ENCODE measurements at places on chromosomes 1 and 21. TPM values are rescaled to one million over a fixed set of nuclear protein-coding genes. Genes with fewer than 3 reads are reported as not detected.
A peak's percentile ranks its signal among the peaks of the same experiment; 100 is the strongest.

The RGS18 gene
- 0.18 TPM for total RNA-seq

The RIMKLA gene
- not detected for total RNA-seq

The TMEM125 gene
- total RNA-seq: under 0.01 TPM

The DNASE2B gene
- total RNA-seq: not detected

The GPR161 gene
- 11.1 TPM for total RNA-seq

The PLPP3 gene
- total RNA-seq: 46.4 TPM

The FNDC5 gene
- 1.7 TPM for total RNA-seq

The MPL gene
- not detected for total RNA-seq

The SLC35D1 gene
- total RNA-seq: 16.3 TPM

The RGS8 gene
- total RNA-seq: not detected

GRCh38 chr1:156781585-156782186 lies 14.4 kb downstream of the PRCC start:
- peaks cover 19% of the 10 kb centered on the region for H3K36me3 ChIP-seq
- H3K4me1 ChIP-seq: peaks cover 5% of the 10 kb centered on the region
- H3K27ac ChIP-seq: no peak overlapping the region

DNA sequence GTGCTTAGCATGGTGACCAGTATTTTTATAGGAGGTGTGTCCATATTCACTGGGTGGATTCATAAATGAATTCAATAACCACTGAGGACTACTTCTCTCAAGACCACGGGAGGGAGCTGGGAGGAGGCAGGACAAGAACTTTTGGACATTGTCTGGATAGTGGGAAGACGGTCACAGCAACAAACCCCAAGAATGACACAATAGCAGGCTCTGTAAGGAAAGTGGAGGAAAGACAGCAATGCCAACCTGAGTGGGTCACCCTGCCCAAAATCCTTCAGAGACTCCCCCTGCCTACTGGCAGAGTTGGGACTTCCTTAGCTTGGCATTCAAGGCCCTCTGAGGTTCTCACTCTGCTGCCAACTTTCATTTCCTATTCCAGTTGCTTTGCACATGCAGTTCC lies 42.0 kb downstream of the GLIS1 start:
- no peak overlapping the region for H3K4me3 ChIP-seq
- no peak for DNase-seq
- H3K36me3 ChIP-seq: no peaks in the 10 kb centered on the region
- H3K27ac ChIP-seq: no peak overlapping the region
- no peaks in the 10 kb centered on the region for H3K27me3 ChIP-seq

GRCh38 chr1:41842326-41842725 lies 76.4 kb downstream of the HIVEP3 start:
- peaks cover 9% of the 10 kb centered on the region for H3K4me1 ChIP-seq
- peaks cover 5% of the 10 kb centered on the region for H3K27me3 ChIP-seq
- no peak overlapping the region for H3K27ac ChIP-seq

DNA sequence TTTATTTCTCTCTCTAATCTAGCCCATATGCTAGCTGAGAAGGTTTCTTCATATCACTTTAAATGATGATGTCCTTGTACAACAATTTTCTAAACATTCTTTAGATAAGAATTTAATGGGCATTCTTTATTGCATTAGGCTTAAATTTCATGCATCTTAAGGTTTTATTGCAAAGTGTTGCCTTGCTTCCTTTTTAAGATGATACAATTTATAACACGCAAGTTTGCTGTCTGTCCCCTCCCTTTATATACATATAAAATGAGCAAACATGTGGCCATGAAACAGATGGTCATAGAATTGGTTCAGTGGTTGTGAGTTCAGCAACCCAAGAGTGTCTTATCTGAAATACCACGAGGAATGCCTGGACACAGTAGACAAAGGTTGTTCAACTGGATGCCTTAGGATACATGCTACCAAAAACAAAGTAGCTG lies 12.1 kb downstream of the NBPF3 start:
- H3K36me3 ChIP-seq: peaks cover 10% of the 10 kb centered on the region
- DNase-seq: peak; percentile 62
- H3K27ac ChIP-seq: peak overlapping the region; percentile 97

- no peaks in the 10 kb centered on the region for H3K27me3 ChIP-seq
- H3K36me3 ChIP-seq: no peaks in the 10 kb centered on the region
- H3K4me1 ChIP-seq: no peaks in the 10 kb centered on the region
Measured at GRCh38 chr1:83546874-83547273, 452.1 kb downstream of the TTLL7 start.

DNA sequence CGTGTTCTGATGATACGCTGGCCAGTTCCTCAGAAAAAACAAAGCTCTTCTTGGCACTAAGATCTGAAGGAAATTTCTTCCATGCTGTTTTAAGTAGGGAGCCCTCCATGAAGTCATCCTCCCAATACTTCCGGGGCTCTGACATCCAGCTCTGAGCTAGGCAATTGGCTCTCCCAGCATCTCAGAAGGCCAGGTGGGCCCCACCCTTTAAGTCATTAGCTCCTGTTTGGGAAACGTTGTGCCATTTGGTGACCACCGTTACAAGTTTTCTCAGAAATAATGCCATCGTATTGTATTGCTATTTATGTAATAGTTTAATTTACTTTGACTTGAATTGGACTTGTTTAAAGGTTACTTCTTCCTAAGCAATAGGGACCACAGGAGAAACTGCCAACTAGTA lies 130.3 kb upstream of the EDN2 start:
- no peaks in the 10 kb centered on the region for H3K27me3 ChIP-seq
- peaks cover 20% of the 10 kb centered on the region for H3K4me1 ChIP-seq
- no peak for DNase-seq
- H3K4me3 ChIP-seq: no peak overlapping the region

DNA sequence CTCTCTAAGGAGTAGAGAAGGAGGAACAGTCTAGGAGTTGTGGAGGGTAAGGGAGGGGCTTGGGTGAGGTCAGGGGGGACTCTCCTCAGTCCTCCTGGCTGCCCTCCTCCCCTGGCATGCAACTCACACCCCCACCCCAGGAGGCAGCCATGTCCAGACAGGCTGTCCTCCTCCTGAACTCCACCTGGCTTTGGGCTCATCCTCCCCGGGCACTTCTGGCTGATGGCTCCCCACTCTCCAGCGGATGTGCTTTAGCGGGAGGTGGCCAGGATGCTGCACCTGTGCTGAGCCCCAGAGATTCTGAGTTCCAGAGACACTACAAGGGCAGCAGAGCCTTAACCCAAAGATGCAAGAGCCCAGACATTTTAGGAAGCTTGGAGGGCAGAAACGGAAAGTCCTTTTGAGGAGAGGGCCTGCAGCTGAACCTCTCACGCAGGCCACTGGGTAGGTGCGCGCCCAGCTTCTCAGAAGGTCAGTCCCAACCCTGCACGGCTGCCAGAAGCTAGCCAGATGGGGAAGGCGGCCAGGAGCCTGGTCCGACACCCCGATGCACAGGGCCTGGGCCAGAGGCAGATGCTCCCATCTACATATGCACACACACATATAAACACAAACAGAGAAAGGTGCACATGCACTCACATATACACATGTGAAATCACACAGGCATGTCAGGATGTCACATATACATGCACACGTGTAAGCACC lies 83.4 kb downstream of the PDE9A start:
- peaks cover 7% of the 10 kb centered on the region for H3K4me1 ChIP-seq
- no peak overlapping the region for H3K4me3 ChIP-seq
- no peak overlapping the region for H3K27ac ChIP-seq
- H3K27me3 ChIP-seq: no peaks in the 10 kb centered on the region
- DNase-seq: no peak

- no peak overlapping the region for H3K4me3 ChIP-seq
- no peaks in the 10 kb centered on the region for H3K4me1 ChIP-seq
- DNase-seq: no peak
- H3K27me3 ChIP-seq: no peaks in the 10 kb centered on the region
Measured at GRCh38 chr21:45736042-45736689, 92.6 kb downstream of the PCBP3 start.

GRCh38 chr1:169906938-169907337 lies 13.2 kb upstream of the SCYL3 start:
- H3K27me3 ChIP-seq: no peaks in the 10 kb centered on the region
- DNase-seq: no peak
- H3K36me3 ChIP-seq: no peaks in the 10 kb centered on the region
- H3K4me1 ChIP-seq: no peaks in the 10 kb centered on the region
- no peak overlapping the region for H3K4me3 ChIP-seq

- no peaks in the 10 kb centered on the region for H3K36me3 ChIP-seq
- no peak overlapping the region for H3K27ac ChIP-seq
Measured at GRCh38 chr1:154791292-154792166, 78.6 kb downstream of the KCNN3 start.

GRCh38 chr1:75980972-75981897 lies 49.0 kb upstream of the ASB17 start:
- no peak overlapping the region for H3K4me3 ChIP-seq
- no peaks in the 10 kb centered on the region for H3K36me3 ChIP-seq
- no peak overlapping the region for H3K27ac ChIP-seq
- no peaks in the 10 kb centered on the region for H3K27me3 ChIP-seq

GRCh38 chr21:28725396-28725795 lies 267.3 kb downstream of the LTN1 start:
- H3K27me3 ChIP-seq: no peaks in the 10 kb centered on the region
- H3K4me3 ChIP-seq: no peak overlapping the region
- DNase-seq: no peak
- H3K4me1 ChIP-seq: 0 out of 2 replicates have a peak, but pooled peaks cover 2% of the 10 kb centered on the region
- no peak overlapping the region for H3K27ac ChIP-seq
- peaks cover 2% of the 10 kb centered on the region for H3K36me3 ChIP-seq

- H3K36me3 ChIP-seq: no peaks in the 10 kb centered on the region
- no peak overlapping the region for H3K4me3 ChIP-seq
- no peak overlapping the region for H3K27ac ChIP-seq
- DNase-seq: no peak
- H3K4me1 ChIP-seq: no peaks in the 10 kb centered on the region
Measured at GRCh38 chr1:55987491-55988249, 591.7 kb downstream of the PLPP3 start.

GRCh38 chr1:53470155-53470554 lies 11.0 kb downstream of the DMRTB1 start:
- H3K4me1 ChIP-seq: no peaks in the 10 kb centered on the region
- H3K27ac ChIP-seq: no peak overlapping the region

GRCh38 chr1:150516616-150517015 lies 1.1 kb downstream of the FALEC start:
- no peak for DNase-seq
- no peaks in the 10 kb centered on the region for H3K27me3 ChIP-seq
- peaks cover 6% of the 10 kb centered on the region for H3K4me1 ChIP-seq
- peaks cover 14% of the 10 kb centered on the region for H3K36me3 ChIP-seq
- H3K27ac ChIP-seq: no peak overlapping the region

DNA sequence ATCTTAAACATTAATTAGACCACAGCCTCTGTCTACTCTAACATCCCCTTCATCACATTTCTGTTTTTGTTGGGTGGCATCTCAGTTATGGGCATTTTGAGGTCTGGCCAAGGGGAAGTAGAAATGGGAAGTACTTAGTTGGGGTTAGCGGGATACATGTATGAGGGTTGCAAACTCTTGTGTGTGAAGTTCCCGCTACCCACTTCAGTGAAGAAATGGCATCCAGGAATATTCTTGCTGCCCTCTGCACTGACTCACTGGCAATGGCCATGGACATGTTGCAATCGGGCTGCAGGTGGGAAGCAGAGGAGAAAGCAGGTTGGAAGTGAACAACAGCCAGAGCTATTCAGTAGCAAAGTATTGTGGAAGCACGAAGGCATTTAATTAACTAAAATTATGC lies 7.4 kb downstream of the CD48 start:
- no peaks in the 10 kb centered on the region for H3K36me3 ChIP-seq
- H3K27me3 ChIP-seq: no peaks in the 10 kb centered on the region
- H3K4me1 ChIP-seq: no peaks in the 10 kb centered on the region
- DNase-seq: no peak

- H3K4me3 ChIP-seq: no peak overlapping the region
- no peak overlapping the region for H3K27ac ChIP-seq
- no peaks in the 10 kb centered on the region for H3K27me3 ChIP-seq
Measured at GRCh38 chr1:34617321-34618118, 137.3 kb upstream of the GJB5 start.

DNA sequence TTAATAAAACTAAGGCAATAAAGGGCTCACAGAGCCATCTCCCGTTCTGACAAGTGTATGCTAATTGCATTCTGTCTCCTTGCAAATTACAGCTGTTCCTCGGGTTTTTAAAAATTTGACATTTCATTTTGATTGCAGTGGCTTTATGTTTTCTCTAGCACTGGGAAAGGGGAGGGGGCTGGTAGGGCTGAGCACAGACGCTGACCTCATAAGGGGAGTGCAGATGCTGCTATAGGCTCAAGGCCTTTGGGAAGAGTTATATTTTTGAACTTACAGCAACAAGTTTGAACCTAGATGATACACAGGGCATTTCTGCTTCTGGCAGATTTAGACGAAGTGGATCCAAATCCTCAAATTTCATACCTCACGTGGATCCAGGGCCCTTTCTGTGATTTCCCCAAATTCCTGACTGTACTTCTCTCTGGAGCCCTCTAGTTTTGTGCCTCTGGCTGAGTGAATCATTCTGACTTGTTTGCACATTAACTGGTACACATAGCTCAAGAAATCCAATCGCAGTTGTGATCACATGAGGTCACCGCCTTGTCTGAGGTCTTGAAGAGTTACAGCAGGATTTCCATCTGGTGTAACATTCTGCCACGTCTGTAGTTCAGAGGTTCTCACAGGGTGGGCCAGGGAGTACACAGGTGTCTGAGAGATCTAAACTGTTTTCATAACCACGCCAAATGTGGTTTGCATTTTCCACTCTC lies 230.3 kb downstream of the C1orf94 start:
- no peak overlapping the region for H3K4me3 ChIP-seq
- no peaks in the 10 kb centered on the region for H3K27me3 ChIP-seq
- DNase-seq: no peak
- no peaks in the 10 kb centered on the region for H3K4me1 ChIP-seq

DNA sequence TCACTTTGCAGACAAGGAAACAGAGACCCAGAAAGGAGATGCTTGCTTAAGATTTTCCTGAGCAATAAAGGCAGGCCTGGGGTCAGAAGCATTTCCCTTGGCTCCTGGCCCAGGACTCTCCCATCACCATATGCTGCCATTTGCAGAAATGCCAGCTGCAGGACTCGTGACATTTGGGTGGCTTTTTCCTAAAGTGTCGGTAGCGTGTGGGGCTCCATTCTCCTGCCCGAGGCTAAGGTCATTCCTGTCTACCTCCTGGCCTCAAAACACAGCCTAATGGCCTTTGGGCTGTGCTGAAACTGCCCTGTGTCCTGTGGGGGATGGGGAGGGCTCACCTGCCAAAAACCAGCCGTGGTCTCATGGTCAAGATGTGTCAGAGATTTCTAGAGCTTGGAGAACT lies 216.1 kb upstream of the EDN2 start:
- no peaks in the 10 kb centered on the region for H3K36me3 ChIP-seq
- no peak overlapping the region for H3K27ac ChIP-seq
- no peaks in the 10 kb centered on the region for H3K4me1 ChIP-seq
- H3K4me3 ChIP-seq: no peak overlapping the region

- no peak overlapping the region for H3K27ac ChIP-seq
- DNase-seq: no peak
- no peaks in the 10 kb centered on the region for H3K36me3 ChIP-seq
- H3K27me3 ChIP-seq: peaks cover 31% of the 10 kb centered on the region
Measured at GRCh38 chr1:30680429-30680828, 43.0 kb downstream of the MATN1 start.

DNA sequence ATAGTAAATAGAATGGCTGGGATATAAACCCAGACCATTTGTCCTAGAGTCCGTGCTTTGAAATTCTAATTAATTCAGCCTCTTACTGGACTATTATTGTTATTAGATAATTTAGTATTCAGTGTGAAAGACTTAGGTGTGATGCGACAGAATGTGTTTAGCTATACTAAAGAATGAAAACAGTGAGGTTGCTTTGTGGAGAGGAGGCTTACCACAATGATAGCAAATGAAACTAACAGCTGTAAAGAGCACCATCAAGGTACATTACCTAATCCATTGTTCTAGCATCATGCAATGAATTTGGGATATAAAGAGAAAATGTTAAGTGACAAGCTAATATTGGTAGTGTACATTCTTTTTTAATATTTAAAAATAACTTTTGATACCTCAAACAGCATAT lies 911.1 kb downstream of the KCNT2 start:
- H3K4me3 ChIP-seq: no peak overlapping the region
- H3K27me3 ChIP-seq: no peaks in the 10 kb centered on the region
- no peak overlapping the region for H3K27ac ChIP-seq
